Activated naive CD4-positive, alpha-beta T cell treated with anti-CD3 and anti-CD28 coated beads for 36 hours (primary cell): ENCODE measurements at places on chromosomes 12 and 14. TPM values are rescaled to one million over a fixed set of nuclear protein-coding genes. Genes with fewer than 3 reads are reported as not detected.

Gene AMIGO2
- 19.6 TPM for total RNA-seq

Gene ITGA7
- 3.9 TPM for total RNA-seq

Gene P2RX2
- not detected for total RNA-seq

Gene ABCD2
- 8.6 TPM for total RNA-seq

Gene CRACR2A
- total RNA-seq: 19.0 TPM

Gene GALNT9
- total RNA-seq: 1.2 TPM

Gene CCDC184
- 0.14 TPM for total RNA-seq

Gene COX8C
- total RNA-seq: 0.79 TPM

Gene ARHGAP9
- 97.9 TPM for total RNA-seq

Gene RNASE1
- not detected for total RNA-seq

Gene CCDC175
- total RNA-seq: not detected

Gene KITLG
- 0.07 TPM for total RNA-seq

Gene KRT83
- not detected for total RNA-seq

Gene PIANP
- 0.27 TPM for total RNA-seq

Gene MAP1LC3B2
- total RNA-seq: 1.2 TPM

Gene ZBTB1
- total RNA-seq: 23.4 TPM

Gene RASSF8
- total RNA-seq: 0.81 TPM

Gene SLC8A3
- total RNA-seq: 0.57 TPM

Gene PRKAB1
- total RNA-seq: 39.8 TPM

Gene C12orf50
- 0.07 TPM for total RNA-seq

Gene RFX4
- not detected for total RNA-seq

Gene ST8SIA1
- 0.84 TPM for total RNA-seq

Gene SCNN1A
- total RNA-seq: 0.20 TPM

Gene LYZ
- total RNA-seq: not detected

Gene WSCD2
- total RNA-seq: not detected

Gene CHGA
- not detected for total RNA-seq

Gene KRT6C
- not detected for total RNA-seq

Gene OTOGL
- total RNA-seq: not detected

Gene SLC17A8
- not detected for total RNA-seq

Gene SELPLG
- 21.9 TPM for total RNA-seq

Gene ZNF410
- total RNA-seq: 51.0 TPM

Gene CMA1
- 2.1 TPM for total RNA-seq

Gene CLIP1
- total RNA-seq: 50.7 TPM

Gene CCDC177
- total RNA-seq: not detected

Gene GARIN6
- total RNA-seq: not detected

Gene CLEC12A
- total RNA-seq: not detected

Gene ACSM4
- not detected for total RNA-seq

Gene PROX2
- 0.07 TPM for total RNA-seq

Gene RAB5B
- total RNA-seq: 33.2 TPM

Gene WASHC3
- 25.6 TPM for total RNA-seq

Gene FAM90A1
- 0.30 TPM for total RNA-seq
